ENCODE measurements at places on chromosomes 2 and 18.

DNA sequence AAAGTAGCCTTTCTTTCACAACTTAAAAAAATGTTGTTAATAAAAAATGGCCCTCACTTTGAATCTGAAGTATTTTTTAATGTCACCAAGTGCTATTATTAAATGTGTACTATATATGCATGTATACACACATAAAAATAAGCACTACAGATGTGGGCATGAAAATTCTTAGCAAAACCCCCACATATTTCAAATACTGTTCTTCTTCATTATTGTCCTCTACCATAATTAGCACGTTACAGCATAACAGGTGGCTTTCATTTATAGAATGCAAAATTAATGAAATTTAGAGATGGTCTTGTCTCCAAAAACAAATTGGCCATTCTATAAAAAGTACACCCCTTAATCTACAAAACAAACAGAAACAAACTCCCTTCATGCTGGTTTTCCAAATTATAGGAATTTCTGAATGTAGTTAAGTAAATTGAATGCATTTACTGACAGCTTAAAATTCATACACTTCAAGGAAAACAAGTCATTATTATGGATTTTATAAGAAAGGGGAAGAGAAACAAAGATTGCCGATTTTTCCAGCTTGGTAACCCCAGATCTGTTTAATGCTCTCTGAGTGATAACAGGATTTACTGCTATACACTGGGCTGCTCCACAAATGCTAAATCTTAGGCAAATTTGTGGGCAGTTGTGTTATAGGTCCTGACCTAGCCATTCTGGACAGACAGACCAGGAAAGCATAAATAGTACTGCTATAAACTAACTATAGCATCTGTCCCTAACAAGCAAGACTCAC is 67.2 kb downstream of the SPRED2 start:
- no peak for DNase-seq

- DNase-seq: no peak
Observed at GRCh38 chr2:25981596-25982272, 563 bp downstream of the KIF3C start.

DNA sequence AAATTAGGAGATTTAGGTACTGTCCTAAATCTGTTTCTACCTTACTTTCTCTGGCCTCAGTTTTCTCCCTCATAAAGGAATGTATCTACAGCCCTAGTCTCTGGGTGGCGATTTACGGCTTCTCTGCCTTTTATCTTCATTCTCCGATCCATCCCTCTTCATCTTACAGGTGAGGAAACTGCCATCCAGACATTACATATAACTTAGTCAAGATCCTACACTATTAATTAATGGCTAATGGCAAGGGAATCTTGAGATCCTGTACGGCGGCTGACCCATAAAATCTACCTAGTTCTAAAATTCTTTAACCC is 386 bp upstream of the YIPF4 start:
- no peak for DNase-seq

DNA sequence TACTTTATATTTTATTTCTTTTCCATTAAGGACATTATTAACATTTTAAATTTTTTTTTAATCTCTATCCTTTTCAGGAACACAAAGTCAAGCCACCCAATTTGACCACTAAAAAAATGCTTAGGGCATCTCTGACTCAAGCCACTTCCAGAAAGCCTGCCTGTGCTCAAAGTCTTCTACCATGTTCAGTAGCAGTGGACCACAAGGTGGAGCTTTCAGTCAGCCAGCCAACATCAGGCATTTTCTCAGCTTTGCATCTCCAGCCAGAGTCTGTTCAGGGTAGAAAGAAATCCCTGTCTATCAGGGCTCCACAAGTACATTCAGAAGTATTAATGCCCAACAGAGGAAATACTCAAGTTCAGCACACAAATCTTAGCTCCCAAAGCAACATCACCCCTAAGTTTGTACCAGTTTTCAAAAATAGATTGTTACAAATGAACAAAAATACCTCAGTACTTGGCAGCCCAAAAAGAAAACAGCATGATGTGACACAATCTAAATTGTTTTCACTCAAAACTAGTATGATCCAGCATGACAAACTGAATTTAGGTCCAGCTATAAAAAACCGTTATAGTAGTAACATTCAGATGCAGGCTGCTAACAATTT is 37.6 kb downstream of the C18orf63 start:
- DNase-seq: peak; percentile 60

DNA sequence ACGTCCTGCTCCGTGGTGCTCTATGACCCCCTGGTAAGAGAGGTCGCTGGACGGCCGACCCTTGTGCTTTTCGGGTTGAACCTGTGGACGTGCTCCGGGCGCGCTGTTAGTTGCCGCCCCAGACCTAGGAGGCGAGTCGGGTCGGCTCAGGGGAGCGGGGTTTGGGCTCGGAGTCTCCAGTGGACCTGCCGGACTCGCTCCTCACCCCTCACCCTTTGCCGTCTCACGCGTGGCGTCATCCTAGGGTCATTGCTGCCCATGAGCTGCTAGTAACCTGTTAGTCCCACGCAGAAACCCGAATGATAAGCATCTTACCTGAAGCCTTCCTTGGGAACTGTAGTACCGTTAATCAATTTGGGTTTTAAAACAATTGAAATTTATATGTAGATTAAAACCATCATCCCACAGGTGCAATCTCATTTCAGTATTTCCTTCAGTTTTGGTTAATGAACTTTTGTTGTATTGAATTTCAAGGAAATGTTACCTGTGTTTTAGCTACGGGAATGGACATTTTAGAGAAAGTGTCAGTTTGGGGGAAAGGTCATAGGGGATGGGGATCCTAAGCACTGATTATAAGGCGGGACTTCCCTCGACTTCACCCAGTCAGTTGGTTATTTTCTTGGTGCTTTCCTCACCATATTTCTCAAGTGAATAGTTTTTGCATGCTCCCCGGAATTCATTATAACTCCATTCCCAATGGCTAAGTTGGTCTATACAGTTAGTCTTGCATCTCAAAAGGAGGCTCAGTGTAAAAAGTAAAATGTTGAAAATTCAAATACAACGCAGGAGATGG is 536 bp downstream of the ELP2 start:
- no peak for DNase-seq

- DNase-seq: no peak
Observed at GRCh38 chr18:59980188-59980637, 80.4 kb downstream of the PMAIP1 start.

DNA sequence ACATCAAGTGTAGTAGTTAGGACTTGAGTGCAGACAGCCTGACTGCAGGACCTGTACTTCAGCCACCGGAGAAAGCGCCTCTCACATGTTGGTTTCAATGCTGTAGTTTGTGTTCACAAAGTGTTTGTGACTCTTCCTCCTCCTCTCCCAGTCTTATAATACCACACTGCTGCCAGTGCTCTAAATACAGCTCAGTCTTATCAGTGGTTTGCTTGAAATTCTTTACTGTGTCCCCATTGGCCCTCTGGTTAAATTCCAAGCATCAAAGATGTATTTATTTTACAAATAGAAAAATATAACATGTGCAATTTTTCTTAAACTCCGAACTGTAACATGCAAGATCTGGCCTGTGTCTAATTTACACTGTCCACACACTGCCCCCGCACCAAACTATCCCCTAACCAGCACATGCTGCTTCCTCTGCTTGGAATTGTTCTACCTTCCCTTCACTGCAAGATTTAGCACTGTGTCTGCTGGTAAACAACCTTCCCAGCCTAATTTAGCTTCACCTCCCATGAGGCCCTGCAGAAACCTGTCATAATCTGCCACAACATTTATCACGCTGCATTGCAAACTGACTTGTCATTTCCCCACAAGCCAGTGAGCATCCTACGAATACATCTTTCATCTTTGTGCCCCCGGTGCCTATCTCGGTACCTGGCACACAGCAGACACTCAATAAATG is 77.1 kb downstream of the SUMO1 start:
- DNase-seq: no peak

- no peak for DNase-seq
Observed at GRCh38 chr2:85181134-85181631, 48.0 kb downstream of the TCF7L1 start.

GRCh38 chr2:110770959-110771431 is 38.6 kb downstream of the ACOXL start:
- DNase-seq: no peak

GRCh38 chr18:1466035-1466434 is 561.4 kb downstream of the ADCYAP1 start:
- DNase-seq: no peak

DNA sequence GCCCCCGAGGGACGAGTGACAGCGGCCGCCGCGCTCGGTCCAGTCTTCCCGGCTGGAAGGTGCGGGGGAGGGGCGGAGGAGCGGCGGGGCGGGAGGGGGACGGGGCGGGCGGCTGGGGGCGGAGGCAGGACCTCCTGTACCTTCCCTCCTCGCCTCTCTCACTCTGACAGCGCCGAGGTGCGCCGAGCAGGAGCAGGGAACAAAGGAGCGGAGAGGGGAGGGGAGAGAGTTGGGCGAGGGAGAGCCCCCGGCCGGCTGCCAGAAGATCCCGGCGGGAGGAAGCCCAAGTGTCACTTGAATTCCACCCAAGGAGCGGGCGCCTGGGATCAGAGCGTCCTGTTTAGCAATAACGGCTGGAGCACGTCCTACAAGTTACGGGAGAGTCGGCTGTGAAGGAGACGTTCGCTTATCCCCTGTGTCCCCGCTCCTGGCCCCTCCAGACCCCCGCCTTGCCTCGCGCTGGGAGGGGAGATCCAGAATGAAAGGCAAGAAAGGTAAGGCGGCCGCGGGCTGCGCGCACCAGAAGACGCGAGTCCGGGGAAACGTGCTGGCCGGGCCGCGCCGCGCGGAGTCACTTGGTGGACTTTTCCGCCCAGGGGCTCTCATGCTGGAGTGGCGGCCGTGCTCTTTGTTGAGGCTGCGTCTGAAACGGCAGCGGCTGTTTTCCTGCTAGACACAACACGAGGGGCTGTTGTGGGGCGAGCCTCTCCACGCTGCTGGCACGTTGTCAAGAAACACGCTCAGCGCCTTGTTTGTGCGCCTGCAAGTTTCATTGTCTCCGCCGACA is at the start of gene TGIF1:
TSS of gene TGIF1 (plus strand) at position 161 of the 787 bp plus-strand sequence. CDS start at position 479, 318 bp downstream.
- DNase-seq: peak; percentile 52

- DNase-seq: no peak
Observed at GRCh38 chr2:54957321-54957999, 92.8 kb downstream of the RTN4 start.

GRCh38 chr2:238939521-238940403 is 91.9 kb downstream of the TWIST2 start:
- no peak for DNase-seq
